ENCODE measurements at places on chromosomes 16 and 17.

GRCh38 chr17:32962320-32962711 is 29.3 kb upstream of the SPACA3 start:
- no peak for DNase-seq

GRCh38 chr17:69997332-69997731 is 77.7 kb upstream of the KCNJ16 start:
- no peak for DNase-seq

- DNase-seq = no peak
Observed at GRCh38 chr16:57060323-57061083, 31.9 kb upstream of the CPNE2 start.

DNA sequence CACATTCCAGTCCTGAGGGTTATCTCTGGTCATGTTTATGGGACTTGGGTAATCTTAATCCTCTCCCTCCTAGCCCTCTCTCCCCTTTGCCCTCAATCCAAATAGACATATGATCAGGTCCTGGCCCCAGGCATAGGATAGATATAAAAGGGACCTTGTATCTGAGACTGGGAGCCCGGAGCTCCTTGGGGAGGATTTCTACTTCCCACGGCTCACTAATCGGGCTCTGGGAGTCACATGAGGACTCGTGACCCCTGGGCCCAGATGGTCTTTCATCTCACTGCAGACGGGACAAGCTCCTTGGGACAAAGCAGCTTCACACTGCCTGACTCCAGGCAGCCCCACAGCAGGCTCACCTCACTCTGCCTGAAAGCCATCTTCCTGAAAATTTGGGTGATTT is 57.8 kb upstream of the LYRM9 start:
- no peak for DNase-seq

- DNase-seq = no peak
Observed at GRCh38 chr16:85259115-85259831, 147.0 kb upstream of the CIBAR2 start.

GRCh38 chr16:11024333-11025053 is 80.1 kb downstream of the CLEC16A start:
- no peak for DNase-seq
